ENCODE measurements at places on chromosomes 7 and 10.

DNA sequence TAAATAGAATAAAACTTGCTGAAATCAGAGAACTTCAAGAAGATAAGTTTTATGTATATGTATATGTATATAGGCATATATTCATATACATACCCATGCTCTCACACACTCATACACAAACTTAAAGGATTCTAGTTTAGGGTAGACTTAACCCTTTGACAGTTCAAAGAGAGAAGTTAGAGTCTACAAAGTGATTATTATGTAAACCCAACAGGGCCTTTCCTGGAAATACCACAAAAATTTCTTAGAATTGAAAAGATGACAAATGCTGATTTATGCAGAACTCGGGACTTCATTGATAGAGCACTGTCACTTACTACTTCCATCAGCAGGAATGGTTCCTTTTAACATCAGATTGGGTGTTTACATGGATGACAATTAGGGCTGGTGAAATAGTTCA, 763.5 kb downstream of the AUTS2 start:
- DNase-seq, result no peak

- DNase-seq, result no peak
Observed at GRCh38 chr7:159121068-159121467, 23.6 kb downstream of the VIPR2 start.

GRCh38 chr7:116525913-116526861, 1.4 kb downstream of the CAV1 start:
- DNase-seq, result peak; percentile 86

DNA sequence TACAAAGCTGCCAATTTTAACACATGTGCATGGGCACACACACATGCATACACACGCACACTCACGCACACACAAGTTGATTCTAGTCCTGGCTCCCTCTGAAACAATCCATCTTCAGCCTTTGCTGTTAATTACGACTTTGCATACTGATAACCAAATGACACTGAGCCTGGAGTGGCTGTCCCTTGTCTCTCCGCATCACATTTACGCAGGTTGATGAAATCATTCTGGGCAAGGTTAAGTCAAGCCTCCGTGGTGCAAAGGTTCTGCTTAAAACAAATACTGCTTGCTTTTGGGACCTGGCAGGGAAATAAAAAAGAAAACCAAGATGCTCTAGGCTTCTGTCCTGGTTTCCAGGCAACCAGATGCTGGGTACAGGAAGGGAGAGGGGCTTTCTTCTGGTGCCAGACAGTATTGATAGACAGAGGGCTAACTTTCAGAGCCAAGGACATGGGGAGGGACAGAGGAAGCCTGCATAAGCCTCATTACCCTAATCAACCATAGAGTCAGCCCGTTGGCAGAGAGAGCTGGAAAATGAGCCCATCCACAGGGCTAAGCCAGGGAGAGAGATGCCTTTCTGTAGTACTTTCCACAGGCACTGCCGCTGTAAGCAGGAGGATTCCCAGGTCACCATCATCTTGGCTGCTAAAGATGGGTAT, 233.0 kb downstream of the WDR11 start:
- DNase-seq, result no peak

DNA sequence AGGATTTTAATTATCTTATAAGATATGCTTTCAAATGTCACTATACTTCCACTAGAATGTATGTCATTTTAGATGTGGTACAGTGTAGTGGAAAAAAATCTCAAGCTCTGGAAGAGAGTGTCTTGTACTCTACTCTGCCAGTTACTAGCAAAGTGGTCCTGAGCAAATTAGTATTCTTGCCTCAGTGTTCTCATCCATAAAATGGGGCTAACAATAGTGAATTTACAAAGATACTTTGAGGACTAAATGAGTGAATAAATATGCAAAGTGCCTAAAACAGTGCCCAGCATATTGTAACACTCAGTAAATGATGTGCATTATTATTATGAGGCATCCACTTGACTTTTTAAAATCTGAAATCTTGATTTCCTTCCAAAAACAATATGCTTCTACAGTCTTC, 488.9 kb upstream of the PHF14 start:
- DNase-seq, result no peak

- DNase-seq, result no peak
Observed at GRCh38 chr7:68434857-68435256, 1163.4 kb upstream of the AUTS2 start.

DNA sequence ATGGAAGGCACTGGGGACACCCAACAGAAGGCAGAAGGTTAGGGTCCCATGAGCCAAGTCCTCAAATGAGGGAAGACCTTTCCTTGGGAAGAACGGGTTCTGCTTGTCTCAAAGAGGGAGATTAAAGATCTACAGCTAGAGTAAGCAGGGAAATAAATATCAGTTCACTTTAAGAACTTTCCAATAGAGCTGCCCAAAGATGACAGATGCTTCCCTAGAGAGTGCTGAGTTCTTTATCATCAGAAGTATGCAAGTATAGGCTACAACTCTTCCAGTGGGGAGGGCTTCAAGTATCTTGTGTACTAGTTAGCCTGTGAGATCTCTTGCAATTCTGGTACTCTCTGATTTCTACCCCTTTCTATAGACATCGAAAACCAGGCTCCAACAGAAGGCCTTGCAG, 39.4 kb downstream of the EMX2 start:
- no peak for DNase-seq

GRCh38 chr7:137985253-137985896, 16.5 kb downstream of the CREB3L2 start:
- no peak for DNase-seq

DNA sequence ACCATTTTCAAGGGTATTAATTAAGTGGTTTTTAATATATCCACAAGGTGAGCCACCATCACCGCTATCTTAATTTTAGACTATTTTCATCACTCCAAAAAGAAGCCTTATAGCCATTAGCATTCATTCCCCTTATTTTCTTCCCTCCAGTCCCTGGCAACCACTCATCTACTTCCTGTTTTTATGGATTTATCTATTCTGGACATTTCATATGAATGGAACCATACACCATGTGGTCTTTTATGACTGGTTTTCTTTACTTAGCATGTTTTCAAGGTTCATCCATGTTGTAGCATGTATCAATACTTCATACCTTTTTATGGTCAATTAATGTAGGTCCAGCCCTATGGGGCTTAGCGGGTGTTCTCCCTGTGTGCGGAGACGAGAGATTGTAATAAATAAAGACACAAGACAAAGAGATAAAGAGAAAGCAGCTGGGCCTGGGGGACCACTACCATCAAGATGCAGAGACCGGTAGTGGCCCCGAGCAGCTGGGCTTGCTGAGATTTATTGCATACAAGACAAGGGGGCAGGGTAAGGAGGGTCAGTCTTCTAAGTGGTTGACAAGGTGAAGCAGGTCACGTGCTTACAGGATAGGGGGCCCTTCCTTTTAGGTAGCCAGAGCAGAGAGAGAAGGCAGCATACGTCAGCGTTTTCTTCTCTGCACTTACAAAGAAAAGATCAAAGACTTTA, 14.6 kb downstream of the WBP1L start:
- no peak for DNase-seq

DNA sequence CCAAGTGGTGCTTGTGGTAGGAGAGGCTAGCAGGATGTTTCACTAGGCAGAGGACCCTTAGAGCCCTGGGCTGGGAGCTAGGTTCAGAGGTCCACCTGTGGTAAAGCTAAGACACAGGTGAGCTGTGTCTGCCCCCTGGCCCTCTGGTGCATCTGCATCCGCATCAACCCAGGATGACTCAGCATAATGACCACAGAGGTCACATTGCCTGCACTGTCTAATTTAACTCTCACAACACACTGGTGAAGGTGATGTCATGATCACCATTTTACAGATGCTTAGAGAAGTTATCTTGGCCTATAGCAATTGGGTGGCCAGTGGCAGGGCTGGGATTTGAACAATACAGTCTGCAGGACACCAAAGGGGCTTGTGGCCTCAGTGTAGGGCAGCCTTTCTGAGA, 33.1 kb downstream of the HABP2 start:
- DNase-seq, result no peak

GRCh38 chr10:69359594-69359993, 57.1 kb downstream of the TACR2 start:
- no peak for DNase-seq

GRCh38 chr10:87632454-87632853, 27.2 kb upstream of the PAPSS2 start:
- DNase-seq, result no peak

DNA sequence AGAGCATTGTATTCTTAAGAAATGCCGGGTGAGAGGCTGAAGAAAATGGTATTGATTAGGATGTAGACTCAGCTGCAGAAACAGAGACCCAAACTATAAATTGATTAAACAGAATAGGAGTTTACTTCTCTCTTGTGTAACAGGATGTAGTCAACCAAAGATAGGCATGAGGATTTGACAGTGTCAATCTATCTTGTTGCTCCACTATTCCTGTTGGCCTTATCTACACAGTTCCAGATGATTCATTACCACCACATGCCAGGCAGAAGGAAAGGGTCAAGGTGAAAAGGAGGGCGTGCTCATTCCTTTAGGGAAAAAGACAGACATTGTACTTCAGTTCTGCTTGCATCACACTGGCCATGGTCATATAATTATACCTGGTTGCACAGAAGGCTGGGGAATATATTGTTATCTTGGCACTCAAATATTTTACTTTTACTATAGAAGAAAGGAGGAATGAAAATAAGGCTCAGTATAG, 11.9 kb upstream of the DMTF1 start:
- DNase-seq, result no peak

GRCh38 chr10:77738496-77739158, 101.0 kb upstream of the KCNMA1 start:
- DNase-seq, result no peak

- DNase-seq, result no peak
Observed at GRCh38 chr7:42315631-42316030, 78.6 kb upstream of the GLI3 start.

DNA sequence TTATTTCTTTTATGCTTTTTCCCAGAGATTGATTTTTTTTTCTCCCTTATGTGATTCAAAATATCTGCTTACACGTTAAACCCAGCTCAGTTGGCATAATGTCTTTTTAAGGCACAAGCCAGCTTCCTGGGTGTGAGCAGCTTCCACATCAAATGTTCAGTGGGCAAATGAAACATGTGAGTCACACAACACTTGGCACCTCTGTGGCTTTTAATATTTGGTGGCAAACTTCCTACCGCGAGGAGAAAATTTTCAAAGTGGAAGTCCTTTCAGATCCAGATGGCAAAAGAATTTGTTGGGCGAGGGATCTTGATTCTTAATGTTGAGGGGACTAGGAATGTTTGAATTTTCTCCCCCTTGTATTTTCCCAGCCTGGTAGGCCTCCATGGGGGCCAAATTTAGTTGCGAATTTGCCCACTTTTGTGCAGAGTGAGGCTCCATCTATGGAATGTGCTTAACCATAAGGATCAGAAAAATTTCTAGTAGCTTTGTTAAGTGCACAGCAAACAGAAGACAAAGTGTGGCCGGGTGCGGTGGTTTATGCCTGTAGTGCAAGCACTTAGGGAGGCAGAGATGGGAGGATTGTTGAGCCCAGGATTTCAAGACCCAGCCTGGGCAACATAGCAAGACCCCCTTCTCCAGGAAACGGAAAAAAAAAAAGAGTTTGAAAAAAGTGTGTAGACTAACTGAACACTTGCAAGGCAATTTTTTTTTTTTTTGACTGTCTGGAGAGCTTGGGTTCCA, 31.0 kb downstream of the CUX1 start:
- DNase-seq, result no peak

DNA sequence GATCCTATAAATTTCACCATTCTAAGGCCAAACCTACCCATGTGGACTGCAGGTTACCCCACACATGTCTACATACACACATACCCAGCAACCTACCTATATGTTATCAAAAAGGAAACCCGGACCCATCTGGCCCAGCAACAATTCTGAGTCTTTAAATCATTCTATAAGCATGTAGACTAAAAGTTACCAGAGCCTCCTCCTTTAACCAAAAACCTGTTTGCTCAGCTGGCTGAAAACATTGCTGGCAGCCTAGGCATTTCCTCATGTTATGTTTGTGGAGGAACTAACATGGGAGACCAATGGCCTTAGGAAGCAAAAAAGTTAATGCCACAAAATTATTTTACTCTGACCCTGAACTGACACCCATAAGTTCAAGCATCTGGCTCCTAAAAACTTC, 5.3 kb upstream of the ADCK2 start:
- DNase-seq, result no peak

DNA sequence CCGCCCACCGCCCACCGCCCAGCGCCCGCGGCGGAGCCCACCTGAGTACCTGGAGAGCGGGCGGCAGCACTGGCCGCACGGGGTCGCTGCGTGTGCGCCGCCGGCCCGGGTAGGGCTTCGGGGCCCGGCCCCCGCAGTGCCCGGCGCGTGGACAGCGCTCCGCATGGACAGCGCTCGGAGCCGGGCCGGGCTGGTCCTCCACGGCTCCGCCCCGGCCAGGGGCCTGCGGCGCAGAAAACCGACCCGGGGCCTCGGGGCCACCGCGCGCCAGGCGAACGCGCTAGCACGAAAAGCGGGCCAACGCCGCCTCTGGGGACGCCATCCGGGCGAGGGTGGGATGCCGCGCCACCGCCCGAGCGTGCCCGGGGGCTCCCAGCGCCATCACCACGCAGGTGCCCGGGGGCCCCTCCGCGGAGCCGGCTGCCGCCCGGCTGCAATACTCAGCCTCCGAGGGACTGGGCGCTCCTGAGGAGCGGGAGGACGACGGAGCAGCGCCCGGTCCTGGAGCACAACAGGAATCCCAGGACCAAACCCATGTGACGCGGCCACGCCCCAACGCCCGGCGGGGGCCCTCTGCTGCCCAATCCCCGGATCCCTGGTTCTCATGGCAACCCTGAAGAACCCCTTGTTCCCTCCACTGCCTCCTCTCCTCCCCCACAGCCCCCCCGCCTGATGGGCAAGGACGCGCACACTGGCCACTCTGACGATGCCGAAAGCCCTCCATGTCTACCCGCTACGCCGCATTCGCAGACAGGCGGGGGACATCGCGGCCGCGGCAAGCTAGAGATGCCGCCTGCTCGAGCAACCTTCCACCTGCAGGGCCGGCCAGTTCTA, at the start of gene GRB10:
GRB10 (minus strand) TSS at position 522 of the 834 bp plus-strand sequence. CDS start 50,574 bp downstream, outside the sequence.
- DNase-seq, result no peak

- DNase-seq, result no peak
Observed at GRCh38 chr10:97188261-97188711, 2.5 kb upstream of the SLIT1 start.

DNA sequence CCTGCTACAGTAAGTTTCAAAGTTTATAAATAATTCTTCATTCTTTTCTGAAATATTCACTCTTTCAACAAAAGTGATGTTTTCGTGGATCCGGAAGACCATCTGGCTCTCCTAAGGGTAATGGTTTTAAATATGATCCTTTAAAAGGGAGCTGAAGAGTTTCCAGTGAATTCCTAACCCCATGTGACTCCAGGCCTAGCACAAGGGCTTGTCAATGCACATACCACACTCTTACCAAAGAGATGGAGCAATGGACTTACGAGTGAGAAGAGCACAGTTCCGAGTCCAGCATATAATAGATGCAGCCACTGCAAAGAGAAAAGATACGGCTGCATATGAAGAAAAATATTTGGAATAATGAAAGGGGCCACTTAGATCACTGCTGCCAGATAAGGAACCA, 32.1 kb upstream of the GATAD1 start:
- no peak for DNase-seq

GRCh38 chr7:124032369-124033094, at the start of gene TMEM229A:
TMEM229A (minus strand) TSS chr7:124033067; CDS start chr7:124033003, 64 bp downstream.
- no peak for DNase-seq

- no peak for DNase-seq
Observed at GRCh38 chr7:132415259-132415658, 161.0 kb downstream of the PLXNA4 start.

GRCh38 chr7:32489788-32490126, 423 bp downstream of the LSM5 start:
- no peak for DNase-seq
